Heart left ventricle (tissue), 16 donors: ENCODE measurements at places on chromosomes 7 and 10. TPM values are rescaled to one million over a fixed set of nuclear protein-coding genes. Genes with fewer than 3 reads are reported as not detected.

DNA sequence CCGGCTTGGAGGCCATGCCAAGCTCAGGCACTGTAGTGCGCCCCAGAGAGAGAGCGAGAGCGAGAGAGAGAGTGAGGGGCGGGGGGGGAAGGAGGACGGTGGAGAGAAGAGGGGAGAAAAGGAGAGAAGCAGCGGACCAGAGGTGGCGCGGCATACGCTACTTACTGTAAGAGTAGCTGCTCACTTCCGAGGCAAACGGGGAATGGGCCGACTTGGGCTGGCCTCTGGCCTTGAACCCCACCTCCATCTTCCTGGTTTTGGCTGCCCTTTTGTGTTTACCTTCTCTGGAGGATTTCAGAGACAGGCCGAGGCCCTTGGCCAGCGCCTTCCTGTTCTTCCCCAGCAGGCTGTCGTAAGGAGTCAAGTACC, 66.9 kb downstream of the TNRC18 start:
- no peak for DNase-seq

- DNase-seq: no peak
These were observed 572 bp downstream of the ATP5MF start for GRCh38 chr7:99465421-99465768.

DNA sequence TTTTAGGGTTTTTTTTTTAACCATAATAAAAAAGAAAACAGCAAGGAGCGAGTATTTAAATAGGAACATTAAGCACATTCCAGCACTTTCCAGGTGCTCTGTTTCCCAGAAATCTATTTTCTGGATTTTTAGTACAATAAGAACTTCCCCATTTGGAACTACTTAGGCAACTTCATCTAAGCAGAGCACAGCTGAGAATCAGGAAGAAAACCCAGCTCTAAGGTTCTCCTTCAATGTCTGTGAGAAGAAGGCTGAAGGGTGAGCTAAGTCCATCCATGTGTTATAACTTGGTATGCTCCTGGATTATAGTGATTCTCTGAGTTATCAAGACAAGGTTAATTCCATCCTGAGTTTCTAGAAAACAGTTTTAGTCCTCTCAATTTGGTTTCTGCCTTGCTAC, 181.9 kb downstream of the CYP26A1 start:
- DNase-seq: no peak

DNA sequence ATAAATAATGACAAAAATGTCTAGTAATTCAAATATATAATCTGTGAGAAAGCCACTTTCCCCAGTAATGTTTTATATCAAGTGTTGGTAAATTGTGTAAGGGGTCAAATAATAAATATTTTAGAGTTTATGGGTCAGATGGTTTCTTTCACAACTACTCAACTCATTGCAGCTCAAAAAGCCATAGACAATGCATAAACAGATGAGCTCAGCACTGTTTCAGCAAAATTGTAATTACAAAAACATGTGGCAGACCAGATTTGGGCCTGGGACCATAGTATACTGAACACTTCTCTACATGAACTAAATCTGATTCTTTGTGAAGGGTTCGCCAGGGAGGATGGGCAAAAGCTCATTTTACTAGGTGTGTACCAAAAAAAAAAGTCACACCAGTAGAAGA, 460.8 kb downstream of the NRG3 start:
- DNase-seq: no peak

GRCh38 chr10:15120523-15120922, 23.4 kb downstream of the RPP38 start:
- no peak for DNase-seq

GRCh38 chr7:148905093-148905666, 21.1 kb upstream of the EZH2 start:
- no peak for DNase-seq

DNA sequence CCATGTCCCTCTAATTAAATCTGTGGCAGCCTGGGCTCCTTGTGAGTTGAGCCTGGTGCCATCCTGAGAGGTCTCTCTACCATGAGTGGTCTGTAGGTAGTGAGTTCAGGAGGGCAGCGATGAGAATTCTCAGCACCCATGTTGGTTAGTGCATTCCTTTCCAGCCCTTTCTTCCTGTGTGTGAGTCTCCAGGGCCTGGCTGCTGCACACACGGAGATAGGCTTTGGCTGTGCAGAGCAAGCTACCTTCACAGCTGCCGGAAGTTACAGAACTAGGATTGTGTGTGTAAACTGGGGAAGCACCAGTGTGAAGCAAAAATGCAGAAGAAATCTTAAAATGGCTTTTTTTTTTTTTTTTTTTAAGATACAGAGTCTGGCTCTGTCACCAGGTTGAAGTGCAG, 358.6 kb downstream of the PAXIP1 start:
- DNase-seq: no peak

DNA sequence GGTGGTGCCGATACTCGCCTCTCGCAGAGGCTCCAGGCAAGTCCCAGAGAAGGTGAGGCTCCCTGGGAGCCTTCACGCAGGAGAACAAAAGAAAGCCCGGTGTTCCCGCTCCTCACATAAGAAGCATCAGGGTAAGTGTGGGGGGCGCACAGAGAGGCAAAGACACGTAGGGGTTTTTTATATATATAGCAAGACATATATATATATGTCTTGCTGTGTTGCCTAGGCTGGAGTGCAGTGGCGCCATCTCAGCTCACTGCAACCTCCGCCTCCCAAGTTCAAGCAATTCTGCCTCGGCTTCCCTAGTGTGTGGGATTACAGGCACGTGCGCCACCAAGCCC, 61.3 kb downstream of the PDIA4 start:
- no peak for DNase-seq

Gene PUS7
- 4.6 TPM for total RNA-seq

DNA sequence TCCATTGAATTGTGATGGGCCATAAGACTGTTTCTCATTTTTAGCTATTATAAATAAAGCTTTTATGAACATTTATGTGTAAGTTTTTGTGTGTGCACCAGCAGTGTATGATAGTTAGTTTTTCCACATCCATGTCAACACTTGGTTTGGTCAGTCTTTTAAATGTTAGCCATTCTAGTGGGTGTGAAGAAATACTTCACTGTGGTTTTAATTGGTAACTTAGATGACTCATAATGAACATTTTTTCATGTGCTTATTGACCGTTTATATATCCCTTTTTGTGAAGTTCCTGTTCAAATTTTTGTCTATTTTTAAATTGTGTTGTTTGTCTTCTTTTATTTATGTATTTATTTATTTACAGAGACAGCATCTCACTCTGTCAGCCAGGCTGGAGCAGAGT, 23.6 kb upstream of the PDK4 start:
- DNase-seq: no peak

Gene LMOD2
- 751 TPM for total RNA-seq

DNA sequence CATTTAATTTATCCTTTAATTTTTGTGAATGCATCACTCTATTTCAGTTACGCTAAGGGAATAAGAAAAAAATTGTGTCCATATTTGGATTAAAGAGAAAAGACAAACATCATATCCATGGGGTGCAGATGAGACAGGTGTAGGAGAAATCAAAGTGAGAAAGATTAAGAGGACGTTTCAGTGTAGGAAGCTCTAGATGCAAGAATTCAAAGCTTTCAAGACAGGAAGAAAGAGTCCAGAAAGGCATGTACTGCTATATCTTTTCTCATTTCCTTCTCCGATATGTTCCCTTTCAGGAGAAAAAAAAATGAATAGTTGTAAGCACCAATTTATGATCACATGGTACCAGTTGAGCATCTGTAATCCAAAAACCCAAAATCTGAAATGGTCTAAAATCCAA, 17.0 kb upstream of the C1GALT1 start:
- no peak for DNase-seq

GRCh38 chr10:83647526-83647925, 491.8 kb upstream of the GHITM start:
- no peak for DNase-seq

DNA sequence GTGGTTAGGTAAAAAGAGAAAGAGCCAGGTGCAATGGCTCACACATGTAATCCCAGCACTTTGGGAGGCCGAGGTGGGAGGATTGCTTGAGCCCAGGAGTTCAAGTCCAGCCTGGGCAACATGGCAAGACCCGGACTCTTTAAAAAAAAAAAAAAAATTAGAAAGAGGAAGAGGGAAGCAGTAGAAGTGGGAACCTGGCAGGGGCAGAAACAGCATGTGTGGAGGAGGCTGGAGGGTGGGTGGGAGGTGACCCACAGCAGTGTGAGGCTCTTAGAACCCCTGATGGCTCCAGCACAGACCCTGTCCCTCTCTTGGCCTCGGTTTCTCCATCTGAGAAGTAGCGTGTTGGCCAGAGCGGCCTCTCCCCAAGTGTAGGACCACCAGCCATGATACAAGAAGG, 4.9 kb upstream of the CCL24 start:
- DNase-seq: no peak

- no peak for DNase-seq
These were observed 204.0 kb downstream of the AHR start for GRCh38 chr7:17502213-17503060.

Gene ELOVL3
- total RNA-seq: not detected

DNA sequence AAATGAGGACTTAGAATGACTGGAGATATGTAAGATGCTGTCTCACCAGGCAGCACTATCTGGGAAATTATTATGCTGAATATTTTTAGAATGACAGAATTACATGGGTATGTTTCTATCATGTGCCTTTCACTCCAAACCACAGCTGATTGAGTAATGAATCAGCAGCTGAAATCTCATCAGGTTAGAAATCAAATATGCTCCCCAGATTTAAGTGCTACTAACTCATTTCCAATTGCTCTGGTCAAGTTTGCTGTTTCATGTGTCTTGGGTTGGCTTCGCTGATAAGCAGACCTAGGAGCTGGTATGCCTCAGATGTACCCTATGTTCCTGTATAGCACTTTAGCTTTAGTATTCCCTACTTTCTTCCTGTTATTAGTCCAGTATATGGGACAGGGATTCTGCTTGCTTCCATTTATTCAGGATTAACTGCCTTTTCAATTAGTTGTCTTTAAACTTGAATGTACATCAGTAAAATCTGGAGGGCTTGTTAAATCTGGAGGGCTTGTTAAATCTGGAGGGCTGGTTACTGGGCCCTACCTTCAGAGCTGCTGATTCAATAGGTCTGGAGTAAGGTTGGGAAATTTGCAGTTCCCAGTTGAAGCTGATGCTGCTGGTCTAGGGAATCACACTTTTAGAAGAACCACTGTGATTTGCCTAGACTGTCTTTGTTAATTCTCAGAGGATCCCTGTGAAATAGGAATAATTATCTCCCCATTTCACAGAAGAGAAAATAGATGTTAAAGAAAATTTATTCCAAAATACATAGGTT, 172.9 kb downstream of the DKK1 start:
- DNase-seq: no peak

Gene TMEM196
- total RNA-seq: not detected

DNA sequence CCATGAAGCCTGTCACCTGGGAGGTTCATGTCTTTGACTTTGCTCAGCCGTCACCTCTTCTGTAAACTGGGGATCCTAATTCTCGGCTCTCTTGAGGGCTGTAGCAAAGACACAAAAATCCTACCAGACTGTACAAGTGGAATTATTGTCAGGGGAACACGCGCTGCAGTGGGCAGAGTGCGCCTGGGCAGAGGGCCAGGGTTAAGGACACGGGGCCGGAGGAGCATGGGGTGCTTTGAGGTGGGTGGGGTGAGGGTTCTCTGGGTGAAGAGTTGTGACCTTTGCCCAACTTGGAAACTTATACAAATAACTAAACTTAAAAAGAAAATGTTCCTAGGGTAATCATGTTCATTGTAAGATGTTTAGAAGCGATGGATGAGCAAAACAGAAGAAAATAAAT, 36.0 kb downstream of the PALD1 start:
- DNase-seq: no peak

Gene ITPRID1
- not detected for total RNA-seq

Gene VGF
- total RNA-seq: not detected

- no peak for DNase-seq
These were observed 75.8 kb upstream of the WAC start for GRCh38 chr10:28457110-28457509.

DNA sequence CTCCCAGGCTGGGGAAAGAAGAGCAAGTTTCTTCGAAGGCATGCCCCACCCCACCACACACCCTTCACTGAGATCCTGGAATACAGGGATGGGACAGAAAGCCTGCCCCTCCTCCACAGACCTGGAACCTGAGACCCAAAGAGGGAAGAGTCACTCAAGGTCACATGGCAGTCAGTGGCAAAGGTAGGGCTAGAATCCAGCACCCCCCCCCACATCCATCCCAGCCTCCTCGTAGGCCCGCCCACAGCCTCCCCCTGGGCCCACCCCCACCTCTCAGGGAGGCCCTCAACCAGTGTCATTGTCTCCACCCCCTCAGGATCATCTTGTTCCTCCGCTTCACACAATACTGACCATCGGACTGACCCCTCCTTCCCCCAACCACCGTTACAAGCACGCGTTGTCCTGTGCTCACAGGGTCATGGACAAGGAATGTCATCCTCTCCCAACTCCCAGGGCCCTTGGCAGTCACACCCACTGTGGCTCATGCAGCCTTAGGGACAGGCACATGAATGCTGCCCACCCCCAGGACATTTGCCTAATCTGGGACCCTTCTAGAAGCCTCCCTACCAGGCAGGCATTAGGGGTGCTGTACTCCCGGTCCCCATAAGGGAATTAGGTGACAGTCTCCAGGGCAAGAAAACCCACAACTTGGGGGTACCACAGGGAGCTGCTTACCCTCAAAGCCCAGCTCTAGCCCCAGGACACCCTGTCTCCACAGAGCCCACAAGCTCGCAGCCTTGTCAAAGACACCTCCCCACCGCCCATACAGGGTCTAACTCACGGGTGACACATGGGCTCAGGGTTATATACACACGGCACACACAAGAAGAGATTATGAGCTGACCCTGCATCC, 1.4 kb downstream of the KCNH2 start:
- peak; percentile 92 for DNase-seq

DNA sequence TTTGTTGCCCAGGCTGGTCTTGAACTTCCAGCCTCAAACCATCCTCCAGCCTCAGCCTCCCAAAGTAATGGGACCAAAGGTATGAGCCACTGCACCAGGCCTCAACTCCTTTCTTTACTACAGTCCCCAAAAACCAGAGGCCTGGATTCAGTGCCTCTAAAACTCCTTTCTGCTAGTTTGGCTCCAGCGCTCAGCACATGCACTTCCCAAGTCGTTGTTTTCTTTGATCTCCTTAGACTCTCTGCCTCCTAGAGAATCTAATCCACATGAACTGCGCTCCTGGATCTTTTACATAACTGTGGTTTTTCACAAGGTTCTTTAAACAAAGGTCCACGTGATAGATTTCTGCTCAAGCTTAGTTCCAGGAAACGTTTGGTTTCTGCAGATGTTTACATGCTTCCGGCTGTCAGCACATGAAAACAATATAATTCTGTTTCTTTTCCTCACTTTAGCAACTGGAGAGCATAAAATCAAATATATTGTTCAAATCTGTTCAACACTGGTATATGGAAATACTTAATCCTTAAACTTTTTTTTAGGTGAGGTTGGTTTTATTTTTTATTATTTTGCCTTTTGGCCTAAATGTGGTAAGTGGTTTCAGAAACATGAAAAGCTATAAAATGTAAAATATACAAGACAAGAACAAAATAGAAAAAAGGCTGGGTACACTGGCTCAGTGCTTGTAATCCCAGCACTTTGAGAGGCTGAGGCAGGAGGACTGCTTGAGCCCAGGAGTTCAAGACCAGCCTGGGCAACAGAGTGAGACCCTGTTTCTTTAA, 270.5 kb upstream of the MKLN1 start:
- DNase-seq: no peak

GRCh38 chr7:51354897-51355296, 38.3 kb upstream of the COBL start:
- no peak for DNase-seq

GRCh38 chr7:114104035-114104434, 185.2 kb upstream of the PPP1R3A start:
- DNase-seq: no peak

- no peak for DNase-seq
These were observed 26.2 kb upstream of the ZNF862 start for GRCh38 chr7:149811831-149812490.

- DNase-seq: no peak
These were observed 717.1 kb downstream of the GRID1 start for GRCh38 chr10:85649461-85649860.
